ENCODE measurements at places on chromosomes 1 and 21. TPM values are rescaled to one million over a fixed set of nuclear protein-coding genes. Genes with fewer than 3 reads are reported as not detected.

Gene SON
- total RNA-seq, result 395 TPM

Gene CLDN17
- not detected for total RNA-seq

Gene DMRTA2
- 0.18 TPM for total RNA-seq

Gene AUNIP
- 13.6 TPM for total RNA-seq

Gene NKAIN1
- total RNA-seq, result 73.2 TPM

Gene ADAMTS4
- total RNA-seq, result 4.8 TPM

- no peak for DNase-seq
Observed at GRCh38 chr1:72062584-72062983, 219.8 kb downstream of the NEGR1 start.

- DNase-seq, result no peak
Observed at GRCh38 chr21:35491920-35492678, 443.0 kb upstream of the RUNX1 start.

DNA sequence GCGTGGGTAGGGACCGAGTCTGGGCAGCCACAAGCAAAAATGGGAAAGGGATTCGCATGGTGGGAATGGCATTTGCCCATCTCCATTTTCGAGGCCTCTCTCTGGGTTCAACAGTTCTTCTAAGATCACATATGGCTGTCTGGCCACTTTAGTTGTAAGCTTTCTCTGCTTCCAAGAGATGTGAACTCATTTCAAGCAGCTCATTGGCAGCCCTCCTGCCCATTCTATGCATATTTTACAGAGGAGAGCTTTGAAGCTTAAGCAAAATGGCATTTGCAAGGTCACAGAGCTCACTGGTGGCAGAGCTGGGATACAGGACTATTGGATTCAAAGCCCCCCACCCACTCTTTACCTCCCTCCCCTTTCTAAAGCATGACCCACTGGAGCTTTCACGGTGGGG is 93.7 kb downstream of the HHIPL2 start:
- no peak for DNase-seq

- no peak for DNase-seq
Observed at GRCh38 chr1:206816390-206817287, 44.3 kb upstream of the IL10 start.

DNA sequence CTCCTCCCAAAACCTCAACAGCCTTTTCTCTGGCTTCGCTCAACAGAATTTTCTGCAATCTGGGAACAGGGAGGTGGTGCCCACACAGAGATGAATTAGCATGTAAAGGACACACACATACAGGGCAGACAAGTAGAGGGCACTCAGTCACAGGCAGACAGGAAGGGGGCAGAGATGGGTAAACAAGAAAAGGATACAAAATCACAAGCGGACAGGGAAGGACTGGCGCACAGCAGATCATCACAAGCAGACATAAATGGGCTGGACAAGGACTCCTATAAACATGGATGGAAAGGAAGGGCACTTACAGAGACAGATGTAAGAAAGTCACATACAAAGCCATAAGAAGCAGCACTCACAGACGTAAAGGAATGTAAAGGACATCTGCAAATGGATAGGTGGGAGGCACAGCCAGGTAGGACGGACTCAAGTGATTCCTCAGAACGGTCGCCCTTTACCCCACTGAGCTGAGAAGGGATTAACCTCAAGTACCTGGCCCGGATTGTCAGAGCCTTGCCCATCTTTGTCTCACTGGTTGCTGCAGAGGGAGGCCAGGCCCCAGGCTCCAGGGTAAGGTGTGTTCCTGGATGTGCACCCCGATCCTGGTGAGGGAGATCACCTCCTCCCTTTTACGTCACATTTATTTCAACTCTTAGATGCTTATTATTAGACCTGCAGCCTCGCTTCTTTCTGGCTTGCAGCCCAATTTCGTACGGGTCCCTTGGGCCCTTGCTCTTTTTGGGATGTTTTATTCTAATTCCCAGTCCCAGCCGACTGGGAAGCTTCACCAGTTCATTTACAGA is 836 bp upstream of the PRCC start:
- DNase-seq, result no peak

DNA sequence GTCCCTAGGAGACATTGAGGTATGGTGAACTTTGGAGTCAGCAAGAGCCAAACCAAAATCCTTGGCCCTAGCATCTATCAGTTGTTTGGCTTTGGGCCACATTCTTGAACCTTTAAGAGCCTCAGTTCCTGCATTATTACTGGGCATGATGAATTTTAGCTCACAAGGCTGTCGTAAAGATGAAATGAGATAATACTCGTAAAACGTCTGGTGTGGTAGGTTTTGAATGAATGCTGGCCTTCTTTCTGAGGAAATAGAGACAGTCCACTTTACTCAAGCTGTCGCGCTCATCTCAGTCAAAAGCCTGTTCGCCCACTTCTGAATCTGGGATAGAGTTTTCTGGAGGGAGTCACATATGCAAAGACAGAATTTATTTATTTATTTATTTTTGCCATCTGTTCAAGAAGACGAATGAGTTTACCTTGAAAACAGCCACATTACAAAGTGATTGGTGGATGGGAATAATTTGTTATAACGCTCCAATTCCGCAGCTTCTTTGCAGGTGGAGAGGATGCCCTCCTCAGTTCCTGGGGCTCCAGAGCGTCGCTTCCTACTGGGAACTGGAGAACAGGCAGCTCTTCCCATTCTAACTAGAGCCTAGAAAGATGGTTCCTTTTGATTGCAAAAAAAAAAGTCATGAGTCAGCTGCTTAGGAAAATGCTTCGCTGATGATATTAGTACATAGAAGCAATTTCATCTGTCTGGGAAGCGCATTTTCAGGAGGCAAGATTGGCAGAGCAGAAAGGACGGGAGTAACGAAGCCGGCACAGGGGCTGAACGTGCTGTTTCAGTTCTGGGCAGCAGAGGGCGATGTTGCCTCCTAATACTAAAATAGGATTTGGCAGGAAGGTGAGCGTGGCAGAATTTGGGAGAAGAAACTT is 49.9 kb upstream of the CYP2J2 start:
- peak; percentile 76 for DNase-seq

DNA sequence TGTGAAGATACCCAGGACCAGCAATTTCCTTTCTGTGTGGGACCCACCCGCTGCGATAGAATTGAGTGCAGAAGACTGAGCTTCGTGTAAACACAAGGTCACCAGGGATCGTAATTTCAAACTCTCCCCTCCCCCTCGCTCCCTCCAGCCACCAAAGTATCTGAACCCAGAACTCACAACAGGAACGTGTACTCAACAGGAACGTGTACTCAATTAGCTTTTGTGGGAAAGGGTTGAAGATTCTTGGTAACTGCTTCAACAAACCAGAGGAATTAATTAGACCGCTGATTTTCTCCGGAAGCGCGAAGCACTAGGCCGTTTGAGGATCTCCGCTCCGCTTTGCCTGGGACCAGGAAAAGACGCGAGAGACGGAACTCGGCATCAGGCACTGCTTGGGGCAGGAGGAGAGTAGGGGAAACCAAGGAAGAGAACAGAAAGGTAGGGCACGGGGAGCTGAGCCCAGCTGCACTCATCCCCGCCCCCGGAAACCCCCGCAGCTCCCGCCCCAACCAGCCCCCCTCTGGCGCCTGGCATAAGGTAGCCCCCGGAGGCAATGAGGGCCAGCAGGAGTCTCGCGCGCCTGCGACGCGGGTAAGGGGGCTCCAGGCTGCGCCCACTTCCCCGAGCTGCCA is 453 bp downstream of the DRAM2 start:
- DNase-seq, result peak; percentile 40

DNA sequence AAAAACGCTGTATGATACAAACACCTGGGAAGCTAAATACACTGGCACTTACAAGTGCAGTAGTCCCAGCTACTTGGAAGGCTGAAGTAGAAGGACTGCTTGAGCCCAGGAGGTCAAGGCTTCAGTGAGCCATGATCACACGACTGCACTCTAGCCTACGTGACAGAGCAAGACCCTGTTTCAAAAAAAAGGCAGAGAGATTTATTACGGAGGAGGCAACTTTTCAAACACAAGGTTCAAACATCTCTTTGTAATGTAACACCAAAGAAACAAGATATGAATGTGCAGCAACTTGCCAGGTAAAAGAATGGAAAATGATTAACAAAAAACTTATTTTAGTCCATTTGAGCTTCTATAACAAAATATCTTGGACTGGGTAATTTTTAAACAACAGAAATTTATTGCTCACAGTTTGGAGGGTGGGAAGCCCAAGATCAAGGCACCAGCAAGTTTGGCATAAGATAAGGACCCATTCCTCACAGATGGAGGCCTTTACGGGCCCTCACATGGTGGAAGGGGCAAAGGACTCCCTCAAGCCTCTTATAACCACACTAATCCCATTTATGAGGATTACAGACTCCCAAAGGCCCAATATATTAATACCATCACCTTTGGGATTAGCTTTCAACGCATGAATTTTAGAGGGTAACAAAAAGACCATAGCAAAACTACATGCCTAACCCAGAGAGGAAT is 73.3 kb downstream of the EVI5 start:
- DNase-seq, result no peak

- no peak for DNase-seq
Observed at GRCh38 chr1:216388558-216388957, 34.7 kb downstream of the USH2A start.

DNA sequence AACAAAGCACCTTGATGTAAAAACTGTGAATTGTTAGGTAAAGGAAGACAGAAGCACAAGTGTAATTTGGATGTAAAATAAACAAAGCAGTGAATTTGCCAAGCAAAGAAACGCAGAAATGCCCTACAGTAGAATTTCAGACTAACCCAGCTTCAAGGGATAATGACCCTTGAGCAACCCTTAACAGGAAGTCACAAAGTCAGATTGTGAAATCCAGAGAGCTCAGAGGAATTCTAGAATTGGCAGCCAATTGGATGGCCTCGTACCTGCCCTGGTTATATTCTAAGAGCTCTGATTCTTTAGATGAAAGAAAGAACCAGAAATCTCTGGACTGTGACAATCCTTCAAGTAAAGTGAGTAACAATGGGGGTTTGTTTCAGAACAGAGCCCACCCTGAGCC is 152.7 kb upstream of the CHRM3 start:
- no peak for DNase-seq

- no peak for DNase-seq
Observed at GRCh38 chr1:166914111-166914510, 38.0 kb upstream of the TADA1 start.

- no peak for DNase-seq
Observed at GRCh38 chr1:54517496-54517895, 30.5 kb upstream of the ACOT11 start.
